Germinal center (tissue), 1 donor: ENCODE measurements at places on chromosomes 2 and 18.

DNA sequence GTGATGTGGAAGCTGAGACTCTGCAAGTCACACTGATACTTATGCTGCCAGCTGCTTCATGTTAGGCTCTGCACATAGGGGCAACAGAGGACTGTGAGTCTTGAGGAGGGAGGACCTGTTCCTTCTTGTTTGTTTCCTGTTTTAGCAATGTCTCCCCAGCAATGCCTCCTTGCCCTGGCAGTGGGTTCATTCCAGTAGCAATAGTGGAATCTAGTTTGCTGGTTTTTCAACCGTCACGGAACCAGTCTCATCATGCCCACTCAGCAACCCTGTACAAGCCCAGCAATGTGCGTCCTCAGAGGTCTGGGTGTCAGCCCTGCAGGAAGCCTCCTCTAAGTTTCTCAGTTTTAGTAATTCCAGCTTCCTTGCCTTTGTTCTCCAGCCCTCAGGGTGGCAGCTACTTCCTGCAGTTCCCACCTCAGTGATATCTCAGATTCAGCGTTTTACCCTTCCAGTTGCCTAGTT is 20.5 kb upstream of the ITGB6 start:
- DNase-seq: no peak

GRCh38 chr2:240379089-240379636 is 56.3 kb upstream of the GPC1 start:
- DNase-seq: no peak

DNA sequence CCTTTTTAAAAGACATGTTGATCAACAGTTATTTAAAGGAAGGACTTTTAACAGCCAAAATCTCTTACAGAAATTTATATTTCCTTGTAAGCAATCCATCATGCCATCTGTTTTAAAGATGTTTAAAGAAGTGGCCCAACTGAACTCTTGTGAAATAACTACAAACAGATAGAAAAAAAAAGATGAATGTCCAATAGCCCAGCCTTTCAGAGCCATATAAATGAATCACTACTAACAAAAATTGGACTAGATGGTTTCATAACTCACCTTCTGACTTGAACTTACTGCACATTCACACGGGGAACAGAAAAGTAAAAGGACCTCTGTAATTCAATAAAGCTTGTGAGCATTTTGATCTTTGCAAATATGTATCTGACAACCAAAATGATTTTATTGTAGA is 319.0 kb upstream of the CHAC2 start:
- DNase-seq: no peak

DNA sequence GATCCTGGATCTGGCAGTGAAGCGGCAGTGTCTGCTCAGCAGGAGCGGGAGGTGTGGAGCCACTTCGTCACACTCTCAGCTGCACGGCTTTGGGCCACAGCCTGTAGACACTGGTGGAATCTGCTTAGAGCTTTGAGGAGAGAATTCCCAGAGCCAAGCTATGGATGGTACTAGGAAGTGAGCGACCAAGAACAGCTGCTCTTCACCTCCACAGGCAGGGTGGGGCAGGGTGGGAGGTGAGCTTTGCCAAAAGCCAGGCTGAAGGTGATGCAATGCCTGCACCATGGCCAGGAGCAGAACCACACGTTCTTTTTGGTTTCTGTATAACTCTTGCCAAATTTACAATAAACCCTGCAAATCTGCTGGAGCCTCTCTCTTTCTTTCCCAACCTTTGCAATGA is 226.1 kb downstream of the ANKRD30B start:
- no peak for DNase-seq

DNA sequence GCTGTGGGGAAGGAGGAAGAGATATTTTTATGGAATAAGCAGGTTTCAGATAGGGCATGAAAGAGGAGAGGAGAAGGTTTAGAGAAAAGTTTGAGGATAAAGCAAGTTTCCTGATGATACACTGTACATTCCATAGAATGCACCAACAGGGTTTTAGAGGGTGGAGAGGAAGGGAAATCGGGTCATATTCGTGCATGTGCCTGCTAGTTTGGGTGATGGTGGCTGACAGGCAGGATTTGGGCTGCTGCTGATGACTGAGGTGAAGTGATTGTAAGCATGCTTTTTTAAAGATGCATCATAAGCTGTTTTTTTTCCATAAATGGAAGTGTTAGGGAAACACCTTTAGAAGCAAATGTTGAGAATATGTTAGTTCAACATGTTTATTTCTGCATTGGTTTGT is 68.8 kb downstream of the PMAIP1 start:
- no peak for DNase-seq

GRCh38 chr2:230991598-230991997 is 4.3 kb upstream of the SPATA3 start:
- no peak for DNase-seq
